EH (cell line): ENCODE measurements at places on chromosomes 1 and 21.
A peak's percentile ranks its signal among the peaks of the same experiment; 100 is the strongest.

DNA sequence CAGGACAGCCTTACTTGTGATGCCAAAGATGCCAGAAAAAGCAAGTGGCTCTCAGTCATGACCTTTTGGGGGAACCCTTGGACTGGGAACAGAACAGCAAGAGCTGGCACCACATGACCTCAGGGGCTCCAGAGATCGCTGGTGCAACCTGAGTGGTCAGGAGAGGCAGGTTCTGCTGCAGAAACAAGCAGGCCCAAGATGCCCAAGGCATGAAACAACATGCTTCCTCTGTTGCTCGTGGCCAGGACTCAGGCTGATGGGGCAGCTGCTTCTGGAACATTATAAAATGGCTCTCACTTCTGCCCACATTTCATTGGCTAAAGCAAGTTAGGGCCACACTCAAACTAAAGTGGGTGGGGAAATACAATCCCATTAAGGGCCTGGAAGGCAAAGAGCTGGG lies 17.7 kb upstream of the CLSTN1 start:
- DNase-seq = no peak

DNA sequence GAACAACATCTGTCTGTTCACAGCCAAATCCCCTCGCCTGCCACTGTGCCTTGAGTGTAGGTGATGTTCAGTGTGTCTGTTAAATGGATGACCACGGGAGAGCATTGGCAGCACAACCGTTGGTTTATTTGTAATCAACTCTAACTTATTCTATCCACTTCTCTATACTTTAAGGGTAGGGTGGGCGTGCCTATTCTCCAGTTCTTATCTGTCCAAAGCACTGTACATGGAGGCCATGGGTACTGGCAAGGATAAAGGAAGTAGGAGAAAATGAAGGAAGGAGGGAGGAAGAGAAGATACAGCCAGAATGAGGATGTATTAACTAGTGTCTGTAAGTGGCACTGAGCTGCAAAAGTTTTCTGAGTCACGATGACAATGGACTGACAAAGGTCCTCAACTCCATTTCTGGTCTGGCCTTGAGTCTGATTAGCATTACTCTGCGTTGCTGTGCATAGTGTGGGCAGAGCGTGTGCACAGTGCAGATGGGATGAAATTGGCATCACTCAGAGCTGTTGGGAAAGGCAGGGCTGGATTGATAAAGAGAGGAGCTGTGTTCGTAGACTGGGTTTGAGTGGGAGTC lies 7.1 kb downstream of the RHOU start:
- no peak for DNase-seq

GRCh38 chr21:33480481-33481103 lies 818 bp upstream of the TMEM50B start:
- no peak for DNase-seq

DNA sequence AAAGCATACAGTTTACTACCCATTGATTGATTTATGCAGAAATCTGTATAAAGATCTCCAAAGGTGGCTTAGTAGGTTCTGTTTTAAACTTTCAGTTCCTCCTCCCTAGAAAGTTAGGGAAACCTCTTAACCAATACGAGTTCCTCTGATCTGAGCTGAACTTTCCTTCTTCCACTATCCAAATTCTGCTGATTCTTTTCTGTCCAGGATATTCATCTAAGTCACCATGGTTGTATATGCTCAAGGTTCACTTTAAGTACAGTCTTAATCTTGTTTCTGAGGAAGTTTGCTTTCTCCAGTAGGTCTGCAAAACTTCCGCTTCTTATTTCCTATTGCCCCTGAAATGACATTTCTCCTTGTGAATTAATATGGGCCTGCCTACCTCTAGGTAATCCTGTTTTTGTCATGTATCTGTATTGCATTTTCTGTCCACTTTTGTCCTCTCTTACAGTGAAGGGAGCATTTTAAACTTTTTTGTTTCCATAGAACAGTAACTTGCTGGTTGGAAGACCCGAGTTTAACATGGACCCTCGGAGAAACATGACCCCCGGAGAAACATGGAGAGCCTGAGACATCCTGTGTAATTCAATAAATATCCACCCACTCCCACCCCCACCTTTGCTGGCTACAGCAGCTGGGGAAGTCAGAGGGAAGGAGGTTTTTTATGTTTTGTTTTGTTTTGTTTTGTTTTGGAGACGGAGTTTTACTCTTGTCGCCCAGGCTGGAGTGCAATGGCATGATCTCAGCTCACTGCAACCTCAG lies 16.7 kb upstream of the TUT4 start:
- no peak for DNase-seq

DNA sequence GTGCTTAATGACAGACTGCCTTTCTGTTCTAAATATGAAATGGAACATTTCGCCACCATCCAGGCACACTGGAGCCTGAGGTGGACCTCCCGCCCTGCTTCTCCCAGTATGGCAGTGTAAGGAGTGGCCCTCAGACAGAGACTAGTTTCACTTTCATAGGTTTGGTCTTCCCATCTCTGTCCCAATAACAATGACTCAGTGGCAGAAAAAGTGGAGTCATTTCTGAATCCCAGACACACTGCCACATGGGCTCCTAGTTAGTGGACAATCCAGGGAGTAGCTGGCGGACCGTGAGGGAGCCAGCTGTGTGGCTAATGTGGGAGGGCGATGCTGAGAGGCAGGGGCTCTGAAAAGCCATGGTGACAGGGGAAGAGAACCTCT lies 95.6 kb upstream of the TSPAN2 start:
- peak; percentile 89 for DNase-seq

GRCh38 chr1:90715309-90715708 lies 1.8 kb downstream of the BARHL2 start:
- no peak for DNase-seq

DNA sequence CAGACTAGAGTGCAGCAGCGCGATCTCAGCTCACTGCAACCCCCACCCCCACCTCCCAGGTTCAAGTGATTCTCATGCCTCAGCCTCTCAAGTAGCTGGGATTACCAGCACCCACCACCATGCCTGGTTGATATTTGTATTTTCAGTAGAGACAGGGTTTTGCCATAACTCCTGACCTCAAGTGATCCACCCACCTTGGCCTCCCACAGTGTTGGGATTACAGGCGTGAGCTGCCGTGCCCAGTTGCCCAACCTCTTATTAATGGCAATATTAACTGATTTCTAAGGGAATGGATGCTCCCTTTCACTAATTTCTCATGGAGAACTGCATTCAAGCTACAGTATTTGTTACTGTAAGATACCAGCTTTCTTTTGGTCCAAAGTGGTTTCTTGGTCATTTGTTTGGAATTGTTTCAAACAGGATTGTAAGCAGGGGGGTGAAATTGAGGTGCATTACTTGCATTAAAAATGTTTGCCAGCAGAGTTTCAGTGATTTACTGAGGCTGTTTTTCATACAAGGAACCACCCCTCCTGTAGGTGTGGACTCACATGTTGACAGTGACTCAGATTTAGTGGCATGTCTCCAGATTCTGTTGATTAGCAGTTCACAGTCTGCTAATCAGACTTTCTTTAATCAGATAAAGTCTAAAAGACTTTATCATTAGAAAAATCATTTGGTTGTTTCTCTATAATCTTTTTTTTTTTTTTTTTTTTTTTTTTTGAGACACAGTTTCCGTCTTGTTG lies 3.9 kb upstream of the TGFBR3 start:
- DNase-seq = peak; percentile 36

GRCh38 chr1:6025269-6026094 lies 20.2 kb upstream of the KCNAB2 start:
- DNase-seq = peak; percentile 69

DNA sequence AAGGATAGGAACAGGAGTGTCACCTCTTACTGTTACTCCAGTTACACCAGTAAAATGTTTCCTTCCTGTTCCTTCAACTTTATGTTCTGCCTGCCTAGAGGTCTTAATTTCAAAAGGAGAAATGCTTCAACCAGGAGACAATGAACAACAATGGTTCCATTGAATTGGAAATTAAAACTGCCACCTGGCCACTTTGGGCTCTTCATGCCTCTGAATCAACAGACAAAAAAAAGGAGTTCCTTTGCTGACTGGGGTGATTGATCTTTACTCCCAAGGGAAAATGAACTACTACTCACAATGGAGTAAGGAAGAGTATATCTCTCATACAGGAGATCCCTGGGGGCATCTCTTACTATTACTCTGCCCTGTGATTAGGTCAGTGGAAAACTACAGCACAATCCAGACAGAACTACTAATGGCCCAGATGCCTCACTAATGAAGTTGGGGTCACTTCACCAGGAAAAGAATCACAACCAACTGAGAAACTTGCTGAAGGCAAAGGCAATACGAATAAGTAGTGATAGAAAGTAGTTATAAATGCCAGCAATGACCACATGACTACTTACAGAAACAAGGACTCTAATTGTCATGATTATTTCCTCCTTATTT lies 76.6 kb upstream of the PRDX6 start:
- no peak for DNase-seq

DNA sequence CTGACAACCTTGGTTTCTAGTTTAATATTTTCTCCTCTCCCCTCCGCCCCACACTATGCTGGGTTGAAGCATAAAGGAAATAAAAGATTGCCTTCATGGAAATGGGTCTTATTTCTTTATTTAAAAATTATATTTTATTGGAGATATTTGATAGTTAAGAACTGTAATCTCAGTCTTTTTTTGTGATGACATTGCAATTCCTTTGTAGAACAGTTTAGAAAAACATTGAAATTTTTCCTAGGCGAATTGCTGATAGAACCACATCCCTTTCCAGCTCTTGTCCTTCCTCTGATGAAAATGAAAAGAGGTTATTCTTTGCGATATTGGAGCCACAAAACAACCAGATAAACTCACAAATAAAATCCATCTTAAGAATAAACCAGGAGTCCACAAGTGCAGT lies 125.6 kb upstream of the NRIP1 start:
- DNase-seq = no peak

GRCh38 chr1:197800379-197801110 lies 25.3 kb upstream of the DENND1B start:
- DNase-seq = no peak

DNA sequence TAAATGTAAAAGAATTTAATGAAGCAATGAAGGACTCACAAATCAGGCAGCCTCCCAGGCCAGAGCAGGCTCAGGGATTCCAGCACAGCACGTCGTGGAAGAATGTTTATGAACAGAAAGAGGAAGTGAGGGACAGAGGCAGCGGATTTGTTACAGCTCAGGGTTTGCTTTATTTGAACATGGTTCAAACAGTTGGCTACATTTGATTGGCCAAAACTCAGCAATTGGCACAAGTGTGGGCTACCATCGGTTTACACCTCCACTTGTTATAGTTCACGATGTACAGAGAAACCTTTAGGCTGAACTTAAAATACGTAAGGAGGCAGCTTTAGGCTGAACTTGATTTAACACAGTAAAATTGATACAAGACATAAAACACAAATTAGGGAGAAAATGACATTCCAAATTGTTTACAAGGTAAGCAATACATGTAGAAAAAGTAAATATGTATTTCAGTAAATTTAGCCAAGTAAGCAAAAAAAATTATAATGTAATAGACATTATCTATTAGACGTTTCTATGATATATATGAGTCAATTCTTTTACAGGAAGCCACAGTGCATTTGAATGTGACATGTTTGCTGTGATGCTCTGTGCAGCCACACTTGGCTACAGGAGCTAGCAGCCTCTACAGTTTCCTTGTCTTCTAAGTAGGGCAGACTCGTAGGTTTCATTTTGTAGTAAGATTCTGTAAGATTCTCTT lies 126.5 kb downstream of the ADSS2 start:
- DNase-seq = peak; percentile 57

- DNase-seq = no peak
Observed at GRCh38 chr1:228099331-228099732, 3.8 kb downstream of the C1orf35 start.

- no peak for DNase-seq
Observed at GRCh38 chr1:202160377-202160940, at the start of gene PTPN7. PTPN7 (minus strand) TSS chr1:202160602; CDS start chr1:202159402, 1,200 bp downstream.

GRCh38 chr1:234573711-234574299 lies 36.2 kb downstream of the IRF2BP2 start:
- DNase-seq = peak; percentile 43

GRCh38 chr1:12677565-12677964 lies 33.7 kb downstream of the AADACL4 start:
- DNase-seq = no peak

- DNase-seq = no peak
Observed at GRCh38 chr1:12208271-12208670, 21.6 kb upstream of the VPS13D start.

DNA sequence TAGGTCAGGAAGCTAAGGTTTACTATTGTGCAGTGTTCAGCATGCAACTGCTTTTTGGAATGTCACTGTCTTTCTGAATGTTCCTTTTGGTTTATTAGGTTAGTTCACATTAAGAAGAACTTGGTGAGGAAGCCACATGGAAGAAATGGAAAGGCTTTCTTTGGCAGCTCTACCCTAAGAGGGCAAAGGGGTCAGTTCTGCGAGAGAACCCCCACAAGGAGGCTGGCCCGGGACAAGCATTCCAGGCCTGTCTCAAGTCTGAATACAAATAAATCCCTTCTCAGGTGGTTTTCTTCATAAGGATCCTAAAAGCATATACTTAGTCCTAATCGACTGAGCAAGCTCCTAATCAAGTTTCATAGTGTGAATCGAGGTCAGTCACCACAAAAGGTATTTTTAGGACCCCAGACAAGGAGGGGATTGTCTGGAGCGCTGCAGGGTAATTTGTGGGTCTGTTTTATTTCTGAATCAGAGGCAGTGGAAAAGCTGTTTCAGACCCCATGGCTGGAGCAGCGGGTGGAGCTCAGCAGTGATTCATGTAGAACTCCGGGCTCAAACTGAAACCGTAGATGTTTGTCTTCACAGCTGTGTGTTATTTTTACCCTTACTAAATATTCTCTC lies 63.3 kb downstream of the ERG start:
- peak; percentile 63 for DNase-seq
